ENCODE measurements at places on chromosomes 4 and X.

DNA sequence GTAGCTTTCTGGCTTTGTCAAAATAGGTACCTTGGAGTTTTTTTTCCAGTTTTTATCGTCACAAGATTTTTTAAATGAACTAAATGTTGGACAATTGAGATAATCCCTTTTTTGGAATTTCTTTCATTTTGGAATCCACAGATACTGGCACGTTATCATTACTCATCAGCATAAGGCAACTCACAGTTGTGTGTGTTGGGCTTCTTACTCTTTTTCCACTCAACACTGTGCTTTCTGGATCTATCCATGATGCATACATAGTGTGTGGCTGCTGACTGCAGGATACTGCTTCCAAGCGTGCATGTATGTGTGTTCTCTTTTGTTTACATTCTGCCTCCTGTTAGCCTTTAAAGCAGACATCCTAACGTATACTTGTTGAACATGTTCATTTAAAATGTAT lies 113.5 kb upstream of the FAM9A start:
- no peak for DNase-seq

- no peak for DNase-seq
Observed at GRCh38 chr4:29277381-29277780, 1442.8 kb upstream of the PCDH7 start.

DNA sequence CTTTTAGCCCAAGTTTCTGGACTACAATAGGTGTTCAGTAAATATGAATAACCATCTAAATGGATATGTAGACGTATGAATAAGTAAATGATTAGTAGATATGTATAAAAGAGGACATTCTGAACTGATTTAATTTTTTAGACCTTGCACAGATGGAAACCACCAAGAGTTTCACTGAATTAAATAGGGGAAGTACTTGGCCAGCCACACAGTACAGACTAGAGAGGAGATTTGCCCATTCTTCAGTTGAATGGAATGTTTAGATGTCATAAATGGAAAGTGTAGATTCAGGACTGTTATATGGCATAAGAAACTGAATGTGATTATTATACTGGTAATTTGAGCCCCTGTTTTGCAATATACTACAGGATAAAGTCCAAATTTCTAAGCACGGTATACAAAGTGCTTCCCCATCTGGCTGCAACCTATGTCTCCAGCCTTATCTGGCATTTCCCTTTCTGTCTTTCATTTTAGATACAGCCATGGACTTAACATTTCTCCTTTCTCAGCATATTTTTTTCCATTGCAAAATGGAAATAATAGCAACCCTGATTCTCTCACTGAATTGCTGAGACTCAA lies 137.8 kb upstream of the HS3ST1 start:
- no peak for DNase-seq

DNA sequence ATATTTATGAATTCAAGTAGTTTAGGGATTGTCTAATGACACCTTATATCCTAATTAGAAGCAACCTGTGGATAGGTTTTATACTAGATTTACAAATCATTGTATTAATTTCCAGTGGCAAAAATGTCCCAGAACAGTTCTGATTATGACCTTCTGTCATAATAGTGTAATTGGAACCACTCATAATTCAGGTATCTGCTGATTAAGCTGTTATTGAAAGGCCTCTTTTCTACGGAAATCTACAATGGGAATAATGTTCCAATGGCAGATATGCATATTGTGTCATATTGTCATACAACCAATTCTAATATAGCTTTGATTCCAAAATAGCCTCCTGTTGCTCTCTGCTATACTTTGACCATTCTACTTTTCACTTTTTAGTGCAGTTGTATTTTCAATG lies 19.0 kb downstream of the MMRN1 start:
- no peak for DNase-seq

DNA sequence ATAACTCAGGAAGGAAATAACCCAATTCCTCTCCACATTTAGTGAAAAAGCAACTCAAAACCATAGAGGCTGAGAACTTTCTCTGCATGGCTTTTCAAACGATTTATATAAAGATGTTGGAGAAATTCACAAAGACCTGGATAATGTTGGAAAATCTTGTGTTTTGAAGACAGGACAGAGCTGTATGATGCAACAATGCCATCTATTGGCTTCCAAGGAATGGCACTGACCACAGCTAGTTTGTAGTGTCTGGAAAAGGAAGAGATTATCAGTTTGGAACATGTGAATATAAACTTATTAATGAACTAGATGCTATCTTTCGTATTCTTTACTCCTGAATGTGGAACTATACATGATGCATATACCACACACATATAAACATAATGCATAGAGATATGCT lies 503.6 kb downstream of the IL1RAPL1 start:
- DNase-seq: no peak

DNA sequence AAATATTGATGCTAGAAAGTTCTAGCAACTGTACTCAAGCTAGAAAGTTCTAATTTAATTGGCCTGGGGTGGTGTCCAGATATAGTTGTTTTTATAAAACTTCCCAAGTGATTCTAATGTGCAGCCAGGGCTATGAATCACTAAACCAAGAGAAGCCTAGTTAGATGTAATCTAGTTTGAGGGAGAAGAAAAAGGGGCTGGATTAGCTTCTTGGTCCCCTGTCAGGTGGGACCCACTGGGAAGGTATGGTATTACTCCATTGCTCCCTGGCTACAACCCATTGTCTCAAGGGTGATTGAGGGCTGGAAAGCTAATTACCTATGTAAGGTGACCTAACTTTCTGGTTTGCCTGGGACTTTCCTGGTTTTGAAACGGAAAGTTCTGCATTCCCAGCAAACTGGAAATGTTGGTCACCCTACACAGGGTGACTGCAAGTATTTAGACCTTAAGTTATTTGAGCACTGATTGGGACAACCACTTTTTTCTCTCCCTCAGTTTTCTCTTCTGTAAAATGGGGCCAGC lies 23.9 kb upstream of the MSN start:
- DNase-seq: no peak

- DNase-seq: no peak
Observed at GRCh38 chr4:62087706-62088105, 887.6 kb downstream of the ADGRL3 start.

GRCh38 chr4:683247-683897 lies 5.6 kb downstream of the SLC49A3 start:
- no peak for DNase-seq

All from thyroid gland (tissue), 4 donors.